ENCODE measurements at places on chromosomes 11 and 22.

DNA sequence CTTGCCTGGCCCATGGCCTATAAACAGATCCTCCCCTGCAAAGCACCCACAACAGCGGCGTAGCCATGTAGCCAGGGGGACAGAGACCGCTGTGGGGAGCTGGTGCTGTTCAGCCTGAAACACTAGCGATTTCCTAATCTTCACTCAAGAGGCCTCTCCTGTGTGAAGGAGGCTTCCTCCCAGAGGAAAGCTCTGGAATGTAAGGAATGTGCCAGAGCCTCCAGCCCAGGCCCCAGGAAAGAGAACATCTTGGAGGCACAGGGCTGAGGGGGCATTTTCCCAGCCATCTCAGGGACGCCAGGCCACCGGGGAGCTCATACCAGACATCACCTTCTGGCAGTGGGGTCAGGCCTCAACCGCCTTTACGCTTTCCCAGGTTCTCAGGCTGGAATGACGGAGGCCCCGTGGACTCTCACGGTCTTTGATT, 24.0 kb downstream of the MIAT start:
- no peak for DNase-seq

DNA sequence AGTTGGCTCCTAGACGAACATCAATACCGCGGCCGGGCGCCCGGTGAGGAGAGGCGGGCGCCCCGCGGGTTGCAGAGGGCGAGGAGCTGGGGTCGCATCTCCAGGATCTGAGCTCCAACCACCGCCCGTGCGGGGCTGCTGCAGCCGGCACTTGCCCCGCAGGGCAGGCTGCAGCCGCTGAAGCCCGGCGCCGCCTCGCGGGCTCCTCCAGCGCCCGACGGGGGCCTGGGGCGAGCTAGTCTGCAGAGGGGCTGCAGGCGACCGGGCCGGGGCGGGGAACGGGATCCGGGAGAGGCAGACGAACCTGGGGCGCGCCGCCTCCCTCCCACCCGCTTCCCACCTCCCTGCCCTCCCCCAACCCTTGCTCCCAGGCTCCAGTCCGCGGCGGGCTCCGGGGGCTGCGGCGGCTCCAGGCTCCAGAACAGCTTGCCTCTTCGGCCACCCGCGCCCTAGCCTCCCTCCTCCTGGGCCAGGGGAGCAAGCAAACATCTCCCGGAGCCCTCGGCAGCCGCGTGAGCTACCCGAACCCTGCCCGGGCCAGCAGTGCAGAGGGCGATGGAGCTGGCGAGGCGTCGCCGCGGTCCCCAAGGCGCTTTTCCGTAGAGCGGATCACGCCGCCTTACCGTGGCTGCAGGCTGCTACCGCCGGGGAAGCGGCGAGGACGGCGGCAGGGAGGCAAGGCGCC, 802 bp downstream of the TENM4 start:
- DNase-seq: no peak

DNA sequence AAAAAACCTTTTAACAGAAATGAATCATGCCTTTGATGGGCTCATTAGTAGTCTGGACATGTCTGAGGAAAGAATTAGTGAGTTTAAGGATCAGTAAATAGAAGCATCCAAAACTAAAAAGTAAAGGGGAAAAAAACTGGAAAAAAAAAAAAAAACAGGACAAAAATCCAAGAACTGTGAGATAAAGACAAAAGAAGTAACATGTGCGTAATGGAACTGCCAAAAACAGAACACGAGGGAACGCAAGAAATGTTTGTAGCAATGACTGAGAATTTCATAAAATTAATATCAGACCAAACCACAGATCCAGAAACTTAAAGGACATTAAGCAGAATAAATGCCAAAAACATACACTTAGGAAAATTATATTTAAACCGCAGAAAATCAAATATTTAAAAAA, 77.4 kb downstream of the MS4A13 start:
- no peak for DNase-seq

- no peak for DNase-seq
These were observed 279.8 kb downstream of the TBC1D22A start for GRCh38 chr22:47042116-47042825.

- no peak for DNase-seq
These were observed 39.5 kb upstream of the SLC5A12 start for GRCh38 chr11:26761361-26761809.

DNA sequence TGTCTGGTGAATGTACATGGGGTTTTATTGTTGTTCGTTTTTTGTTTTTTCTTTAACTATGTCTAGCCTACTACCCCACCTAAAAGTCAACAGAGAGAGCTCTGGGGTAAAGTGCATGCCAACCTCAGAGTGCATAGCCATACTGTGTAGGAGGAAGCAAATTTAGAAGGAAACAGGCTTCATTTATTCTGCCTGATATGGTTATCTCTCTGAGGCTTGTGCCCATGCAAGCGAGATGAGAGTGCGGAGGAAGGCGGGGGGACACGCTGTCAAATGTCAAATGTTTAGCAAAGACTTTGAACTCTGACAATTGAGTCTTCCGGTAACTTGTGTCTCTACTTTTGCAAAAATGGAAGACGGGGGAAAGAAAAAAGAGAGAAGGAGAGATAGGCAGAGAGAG, 295.5 kb downstream of the ETS1 start:
- DNase-seq: no peak

DNA sequence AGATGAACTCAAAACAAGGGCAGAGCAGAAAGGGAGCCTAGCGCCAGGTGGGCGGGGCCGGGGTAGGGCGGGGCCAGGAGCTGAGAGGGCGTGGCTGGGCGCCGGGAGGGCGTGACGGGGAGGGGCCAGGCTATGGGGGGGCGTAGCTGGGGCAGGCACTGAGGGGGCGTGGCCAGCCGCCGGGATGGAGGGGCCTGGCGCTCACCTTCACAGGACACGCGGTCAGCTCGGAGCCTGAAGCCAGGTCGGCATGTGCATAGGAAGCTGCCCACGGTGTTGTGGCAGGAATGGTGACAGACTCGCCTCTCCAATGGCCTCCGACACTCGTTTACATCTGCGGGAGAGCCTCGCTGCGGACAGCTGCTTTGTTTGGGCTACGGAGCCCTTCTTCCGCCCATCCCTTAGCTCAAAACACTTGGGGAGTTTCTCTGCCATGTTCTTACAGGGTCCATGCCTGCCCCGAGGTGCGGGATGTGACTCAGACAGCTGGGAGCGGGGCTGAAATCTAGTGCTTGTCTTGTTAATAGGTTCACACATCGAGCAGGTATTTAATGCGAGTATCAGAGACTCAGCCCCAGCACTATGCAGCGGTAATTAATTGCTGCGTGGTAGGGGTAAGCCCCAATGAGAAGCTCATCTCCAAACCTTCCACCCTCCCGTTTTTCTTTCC, 13.4 kb downstream of the VWCE start:
- DNase-seq: no peak

- DNase-seq: no peak
These were observed 58.2 kb upstream of the EED start for GRCh38 chr11:86186386-86186785.

DNA sequence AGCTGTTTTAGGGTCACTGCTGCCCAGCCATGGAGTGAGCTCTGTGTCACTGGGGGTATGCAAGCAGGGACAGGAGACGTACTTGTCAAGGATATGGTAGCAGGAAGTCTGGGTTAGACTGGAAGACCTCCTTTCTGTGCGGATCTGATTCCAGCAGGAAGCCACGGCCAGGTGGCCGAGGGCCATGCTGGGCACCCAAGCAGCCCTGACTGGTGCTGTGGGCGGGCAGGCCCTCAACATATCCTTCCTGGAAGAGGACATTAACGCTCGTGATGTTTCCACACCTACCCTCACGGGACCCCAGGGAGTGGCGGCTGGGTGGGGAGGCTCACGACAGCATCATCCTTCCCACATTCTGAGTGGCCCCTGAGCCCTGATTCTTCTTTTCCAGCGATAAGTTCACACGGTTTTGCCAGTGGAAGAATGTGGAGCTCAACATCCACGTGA, 8.7 kb upstream of the ANKRD13D start:
- DNase-seq: no peak

DNA sequence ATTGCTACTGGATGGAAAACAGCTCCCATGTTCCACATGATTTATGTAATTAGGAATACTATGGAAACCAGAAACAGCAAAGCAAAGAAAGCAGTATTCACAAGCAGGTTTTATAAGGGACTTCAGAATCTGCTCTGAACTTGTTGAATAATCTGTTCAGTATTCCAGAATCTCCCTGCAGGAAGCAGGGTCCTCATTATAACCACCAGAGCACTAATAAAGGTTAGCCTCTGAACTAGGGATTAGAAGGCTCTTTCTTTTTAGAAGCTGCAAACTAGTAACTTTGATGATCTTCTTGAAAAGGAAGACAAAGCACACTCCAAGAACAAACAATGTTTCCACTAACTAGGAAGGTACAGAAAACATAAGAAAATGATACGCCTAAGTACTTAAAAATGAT, 125.8 kb downstream of the DCDC1 start:
- DNase-seq: no peak

DNA sequence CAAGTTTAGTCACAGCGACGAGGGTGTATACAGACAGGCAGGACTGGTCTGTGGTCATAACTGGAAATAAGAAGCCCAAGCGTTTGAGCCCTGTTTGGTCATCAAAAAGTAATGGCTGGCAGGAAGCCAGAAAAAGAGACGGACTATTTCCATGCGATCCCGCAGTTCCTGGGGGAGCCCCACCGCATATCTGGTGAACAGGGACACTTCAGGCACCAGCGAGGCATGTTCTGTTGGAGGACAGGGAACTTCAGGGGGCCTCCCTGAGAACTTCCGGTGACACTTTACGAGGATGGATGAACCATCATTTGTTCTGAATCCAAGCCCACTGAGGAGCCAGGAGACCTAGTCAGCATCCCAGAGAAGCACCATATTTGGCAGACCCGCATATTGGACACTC, 29.7 kb upstream of the TRIM29 start:
- no peak for DNase-seq

DNA sequence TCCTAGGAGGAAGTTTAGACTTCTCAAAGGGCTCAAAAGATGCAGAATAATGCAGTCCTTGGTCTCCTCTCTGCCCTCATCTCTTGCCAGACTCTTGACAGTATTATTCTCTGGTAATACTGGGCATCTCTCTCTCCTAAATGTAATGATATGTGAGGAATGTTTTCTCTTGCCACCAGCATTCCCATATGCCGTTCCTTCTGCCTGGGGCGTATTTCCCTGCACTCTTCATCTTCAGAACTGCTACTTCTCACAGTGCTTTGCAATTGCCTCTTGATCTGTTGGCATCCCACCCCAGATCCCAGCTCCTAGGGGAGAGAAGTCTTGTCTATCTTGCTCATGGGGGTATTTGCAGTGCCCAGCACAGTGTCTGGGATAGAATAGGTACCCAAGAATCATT, 107.4 kb downstream of the RASSF10 start:
- no peak for DNase-seq

- DNase-seq: no peak
These were observed 125.0 kb downstream of the KCNQ1OT1 start for GRCh38 chr11:2574553-2575535.

GRCh38 chr11:13288375-13289029, 10.9 kb downstream of the BMAL1 start:
- DNase-seq: no peak

GRCh38 chr22:36160499-36160942, at the start of gene APOL3:
TSS of gene APOL3 (minus strand) at chr22:36160755. CDS start at chr22:36149055, 11,700 bp downstream.
- DNase-seq: peak; percentile 60

- DNase-seq: no peak
These were observed 165.0 kb upstream of the MTMR2 start for GRCh38 chr11:96088914-96089313.

- no peak for DNase-seq
These were observed 255.8 kb downstream of the TBC1D22A start for GRCh38 chr22:47018010-47018910.

DNA sequence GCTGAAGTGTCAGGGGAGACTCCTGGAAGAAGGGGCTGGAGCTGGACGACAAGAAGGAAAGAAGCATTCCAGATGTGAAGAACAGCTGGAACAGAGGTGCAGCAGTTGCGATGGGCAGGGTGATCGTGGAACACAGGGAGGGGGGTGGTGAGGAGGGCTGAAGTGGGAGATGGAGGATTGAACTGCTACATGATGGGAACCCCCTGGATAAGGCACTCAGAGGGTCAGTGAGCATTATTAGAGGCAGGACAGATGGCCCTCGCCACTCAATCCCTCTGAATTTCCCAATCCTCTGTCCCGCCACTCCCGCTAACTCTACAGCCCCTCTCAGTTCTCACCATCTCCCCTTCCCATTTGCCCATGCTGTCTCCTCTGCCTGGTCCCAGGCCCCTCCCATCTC, 14.0 kb downstream of the SERPINH1 start:
- no peak for DNase-seq

DNA sequence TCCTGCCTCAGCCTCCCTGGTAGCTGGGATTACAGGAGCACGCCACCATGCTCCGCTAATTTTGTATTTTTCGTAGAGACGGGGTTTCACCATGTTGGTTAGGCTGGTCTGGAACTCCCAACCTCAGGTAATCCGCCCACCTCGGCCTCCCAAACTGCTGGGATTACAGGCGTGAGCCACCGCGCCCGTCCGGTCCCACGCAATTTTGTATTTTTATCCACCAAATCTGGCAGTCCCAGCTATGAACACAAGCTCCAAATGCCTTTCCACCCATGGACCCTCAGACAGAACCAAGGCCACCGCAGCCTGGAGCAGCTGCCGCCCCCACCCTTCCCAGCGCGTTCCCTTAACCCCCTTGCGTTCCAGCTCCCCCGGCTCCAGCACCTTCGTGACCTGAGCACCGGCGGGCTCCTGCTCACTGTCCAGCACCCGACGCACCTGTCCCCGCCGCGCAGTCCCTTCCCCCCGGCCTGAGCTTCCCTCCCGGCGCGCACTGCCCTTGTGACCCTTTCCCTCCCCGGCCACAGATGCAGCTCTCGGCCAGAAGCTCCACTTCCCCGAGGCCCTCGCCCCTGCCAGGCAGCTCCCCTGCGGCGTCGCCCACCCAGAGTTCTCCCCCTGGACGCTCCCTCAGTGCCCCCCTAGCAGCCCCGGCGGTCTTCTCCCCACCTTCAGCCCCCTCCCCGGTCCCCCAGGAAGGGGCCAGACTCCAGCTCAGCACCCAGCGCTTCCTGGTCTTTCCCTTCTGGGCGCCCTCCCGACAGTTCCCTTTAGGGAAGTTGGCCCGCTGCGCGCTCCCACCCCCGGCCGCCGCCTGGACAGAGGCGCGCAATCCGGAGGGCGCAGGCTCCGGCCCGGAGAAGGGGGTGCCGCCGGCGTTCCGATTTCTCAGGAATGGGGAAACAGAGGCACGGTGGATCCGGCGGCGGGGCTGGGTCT, 5.6 kb upstream of the ZBED4 start:
- DNase-seq: no peak

DNA sequence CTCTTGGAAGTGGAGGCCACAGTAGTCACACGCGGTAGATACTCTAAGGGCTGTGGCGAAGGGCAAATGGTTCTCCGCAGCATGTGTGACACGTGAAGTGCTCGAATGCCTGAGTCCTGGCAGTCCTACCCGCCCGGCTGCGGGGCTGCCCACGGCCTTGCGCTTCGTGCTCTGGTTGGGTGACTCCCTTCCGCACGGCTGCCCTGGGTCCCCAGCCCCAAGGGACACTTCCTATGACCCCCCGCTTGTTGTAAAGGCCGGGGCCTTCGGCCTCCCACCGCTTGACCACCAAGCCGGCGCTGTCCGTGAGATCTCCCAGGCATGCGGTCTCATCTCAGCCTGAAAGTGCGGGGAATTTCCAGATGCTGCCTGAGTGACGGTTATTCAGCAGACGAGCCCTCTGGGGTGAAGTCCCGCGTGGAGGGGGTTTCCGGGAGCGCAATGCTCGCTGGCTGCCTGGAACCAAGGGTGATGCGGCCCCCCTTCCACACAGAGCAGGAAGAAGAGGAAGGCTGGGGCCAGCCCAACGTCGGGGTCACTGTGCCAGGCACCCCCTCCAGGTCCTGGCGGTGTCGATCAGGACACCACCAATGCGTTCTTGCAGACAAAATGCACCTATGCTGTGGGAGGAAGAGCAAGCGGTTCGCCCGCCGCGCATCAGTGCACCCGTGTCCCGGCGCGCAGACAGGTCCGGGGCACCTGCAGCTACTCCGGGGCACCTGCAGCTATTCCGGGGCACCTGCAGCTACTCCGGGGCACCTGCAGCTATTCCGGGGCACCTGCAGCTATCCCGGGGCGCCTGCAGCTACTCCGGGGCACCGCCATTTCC, 171.2 kb downstream of the OPCML start:
- no peak for DNase-seq

Measured in fibroblast of the conjunctiva (primary cell).